ENCODE measurements at places on chromosomes 7 and 10.

DNA sequence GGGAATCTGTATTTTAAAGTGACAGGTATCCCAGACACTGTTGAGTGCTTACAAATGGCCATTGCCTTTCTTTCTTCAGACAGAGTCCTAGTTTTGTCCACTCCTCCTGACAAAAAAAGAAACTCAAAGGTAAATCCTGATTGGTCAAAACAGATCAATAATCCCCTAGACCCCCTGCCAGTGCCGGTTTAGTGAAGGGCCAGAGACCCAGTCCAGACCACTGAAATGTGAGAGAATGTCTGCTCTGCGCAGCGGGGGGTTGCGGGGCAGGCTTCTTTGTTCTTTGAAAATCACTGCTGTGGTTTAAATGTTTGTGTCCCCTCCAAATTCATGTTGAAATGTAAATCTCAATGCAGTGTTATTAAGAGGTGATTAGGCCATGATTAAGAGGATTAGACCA is 177.7 kb upstream of the GPR26 start:
- ATAC-seq = no peak

DNA sequence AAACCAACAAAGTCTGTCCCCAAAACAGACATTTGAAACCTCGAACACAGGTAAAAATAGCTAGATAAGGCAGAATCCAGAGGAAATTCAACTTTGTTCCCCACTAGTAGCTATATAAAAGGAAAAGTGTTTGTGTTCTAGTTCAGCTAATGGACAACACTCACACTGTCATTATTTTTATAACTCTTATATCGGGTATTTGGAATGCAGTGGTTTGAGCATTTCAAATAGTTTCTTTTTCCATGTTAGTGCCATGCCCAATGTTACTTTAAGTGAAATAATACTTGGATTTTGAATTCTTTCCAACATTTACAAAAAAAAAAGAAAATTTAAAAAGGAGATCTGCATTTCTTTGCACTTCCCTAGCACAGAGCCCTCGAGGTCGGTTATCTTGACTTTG is 213.6 kb downstream of the DOCK4 start:
- ATAC-seq = no peak

DNA sequence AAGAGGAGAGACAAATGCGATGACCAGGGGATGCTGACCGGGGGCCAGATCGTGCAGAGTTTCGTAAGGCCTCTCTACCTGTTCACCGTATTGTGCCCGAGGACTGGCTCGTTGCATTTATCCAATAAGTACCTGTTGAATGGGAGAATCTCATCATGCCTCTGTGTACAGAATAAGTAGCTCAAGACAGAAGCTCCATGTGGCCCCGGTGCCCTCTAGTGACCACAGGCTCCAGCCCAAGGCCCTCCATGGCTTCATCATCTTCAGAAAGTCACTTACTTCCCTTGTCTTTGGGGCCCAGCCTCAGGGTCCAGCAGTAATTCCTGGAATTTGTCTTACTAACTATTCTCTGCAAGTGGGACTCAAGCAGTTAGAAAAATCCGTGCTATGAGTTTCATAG is 151.0 kb downstream of the CHN2 start:
- ATAC-seq = no peak

DNA sequence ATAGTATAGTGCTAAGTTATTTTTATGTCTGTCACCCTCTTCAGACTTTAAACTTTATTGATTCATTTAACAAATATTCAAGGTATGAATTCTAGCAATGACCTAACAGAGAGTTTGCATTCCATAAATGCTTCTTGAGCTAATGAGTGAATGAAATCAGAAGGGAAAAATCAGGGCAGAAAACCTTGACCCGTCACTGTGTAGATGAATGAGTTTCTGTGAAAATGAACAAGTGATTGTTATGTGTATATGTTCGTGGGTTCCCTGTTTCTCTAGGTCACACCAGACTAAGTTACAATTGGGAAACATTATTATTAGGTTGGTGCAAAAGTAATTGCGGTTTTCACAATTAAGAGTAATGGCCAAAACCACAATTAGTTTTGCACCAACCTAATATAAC is 30.1 kb downstream of the APBB1IP start:
- ATAC-seq = no peak

GRCh38 chr7:33547880-33548279 is 357.5 kb upstream of the BMPER start:
- no peak for ATAC-seq

- ATAC-seq = no peak
These were observed 26.8 kb upstream of the ITPRID1 start for GRCh38 chr7:31487071-31487470.
